ENCODE measurements at places on chromosomes 1 and 21. TPM values are rescaled to one million over a fixed set of nuclear protein-coding genes. Genes with fewer than 3 reads are reported as not detected.
A peak's percentile ranks its signal among the peaks of the same experiment; 100 is the strongest.

Gene FMO5
- not detected for total RNA-seq

Gene FAM43B
- total RNA-seq: not detected

- no peak for DNase-seq
Measured at GRCh38 chr1:41751804-41752513, 166.8 kb downstream of the HIVEP3 start.

DNA sequence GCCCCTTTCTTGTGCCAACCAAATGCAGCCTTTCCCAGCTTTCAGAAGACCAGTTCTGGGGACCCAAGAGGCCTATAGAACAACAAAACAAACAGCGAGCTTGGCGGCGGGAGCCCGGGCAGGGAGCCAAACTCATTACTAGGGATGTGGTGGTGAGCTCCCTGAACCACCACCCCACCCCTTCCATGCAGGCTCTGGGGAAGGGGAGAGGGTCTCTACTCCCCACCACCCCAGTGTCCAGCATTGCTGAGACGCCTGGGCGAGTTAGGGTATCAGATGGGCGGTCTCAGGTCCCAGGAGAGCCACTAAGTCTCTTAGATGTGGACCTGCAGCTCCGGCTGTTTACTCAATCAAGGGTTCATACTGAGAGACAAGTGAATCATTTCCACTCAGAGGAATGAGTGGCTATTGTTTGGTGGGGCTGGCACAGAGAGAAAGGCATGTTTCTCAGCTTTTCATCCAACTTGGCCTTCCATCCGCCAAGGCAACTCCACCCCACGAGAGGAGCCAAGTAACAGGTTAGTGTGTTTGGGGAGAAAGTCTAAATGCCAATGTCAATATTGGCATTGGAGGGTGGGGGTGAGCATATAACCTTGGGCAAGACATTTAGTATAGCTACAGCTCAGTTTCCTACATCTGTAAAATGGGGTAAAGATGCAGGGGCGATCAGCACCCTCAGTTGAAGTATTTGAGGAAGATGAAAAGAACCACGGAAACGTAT, 40.9 kb downstream of the PLXNA2 start:
- peak; percentile 87 for DNase-seq

- no peak for DNase-seq
Measured at GRCh38 chr21:36602735-36603134, 96.2 kb upstream of the SIM2 start.

- DNase-seq: no peak
Measured at GRCh38 chr1:107927820-107928219, 37.2 kb downstream of the VAV3 start.

DNA sequence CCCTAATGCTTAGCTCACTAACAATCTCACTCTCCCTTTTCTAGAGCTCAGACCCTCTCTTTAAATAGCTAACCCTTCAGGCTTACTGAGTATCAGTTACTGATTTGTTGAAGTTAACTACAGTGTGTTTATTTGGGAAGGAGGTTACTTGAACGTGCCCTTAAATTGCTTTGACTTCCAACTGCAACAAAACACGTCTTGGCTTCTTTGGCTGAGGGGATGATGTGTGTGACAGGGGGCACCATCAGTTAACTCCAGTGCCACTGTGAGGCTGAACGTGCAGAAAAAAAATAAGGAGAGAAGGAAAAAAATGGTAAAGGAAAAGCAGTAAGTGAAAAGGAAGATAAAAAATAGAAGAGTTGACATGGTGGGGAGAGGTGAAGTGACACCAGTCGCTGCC, 75.1 kb upstream of the NRIP1 start:
- no peak for DNase-seq

- DNase-seq: no peak
Measured at GRCh38 chr1:7108251-7108650, 323.0 kb downstream of the CAMTA1 start.

- peak; percentile 7 for DNase-seq
Measured at GRCh38 chr1:42379794-42380585, 602 bp upstream of the RIMKLA start.

- no peak for DNase-seq
Measured at GRCh38 chr1:53068314-53069099, 6.5 kb downstream of the PODN start.

All from NCI-H460 (cell line).